ENCODE measurements at places on chromosomes 3 and 15.

- no peak for DNase-seq
Observed at GRCh38 chr15:68370768-68371151, 61.2 kb downstream of the ITGA11 start.

- no peak for DNase-seq
Observed at GRCh38 chr15:66008940-66009562, 139.8 kb downstream of the RAB11A start.

DNA sequence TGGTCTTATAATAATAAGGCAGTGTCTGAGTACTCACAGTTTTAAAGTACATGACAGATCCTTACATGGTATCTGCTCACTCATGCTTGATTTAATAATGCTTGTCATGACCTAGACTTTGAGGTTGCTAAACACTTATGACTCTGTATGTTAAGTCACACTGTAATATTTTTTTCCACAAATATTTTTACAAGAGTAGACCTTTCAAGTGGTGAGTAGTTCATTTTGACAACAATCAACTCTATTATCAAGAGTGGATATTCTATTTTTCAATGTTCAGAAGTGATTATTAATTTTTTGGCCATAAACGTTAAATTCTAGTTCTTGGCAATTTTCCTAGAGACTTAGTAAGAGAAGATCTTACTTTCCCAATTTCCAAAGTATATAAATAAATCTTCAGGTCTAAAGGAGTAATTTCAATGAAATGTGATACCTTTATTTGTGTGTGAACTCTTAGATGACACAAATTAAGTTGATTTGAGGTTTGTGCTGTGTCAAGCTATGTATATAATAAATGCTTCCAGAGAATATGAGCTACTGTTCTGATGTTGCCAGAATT lies 104.5 kb downstream of the NLGN1 start:
- no peak for DNase-seq

GRCh38 chr3:127758013-127758412 lies 64.3 kb downstream of the MGLL start:
- no peak for DNase-seq

DNA sequence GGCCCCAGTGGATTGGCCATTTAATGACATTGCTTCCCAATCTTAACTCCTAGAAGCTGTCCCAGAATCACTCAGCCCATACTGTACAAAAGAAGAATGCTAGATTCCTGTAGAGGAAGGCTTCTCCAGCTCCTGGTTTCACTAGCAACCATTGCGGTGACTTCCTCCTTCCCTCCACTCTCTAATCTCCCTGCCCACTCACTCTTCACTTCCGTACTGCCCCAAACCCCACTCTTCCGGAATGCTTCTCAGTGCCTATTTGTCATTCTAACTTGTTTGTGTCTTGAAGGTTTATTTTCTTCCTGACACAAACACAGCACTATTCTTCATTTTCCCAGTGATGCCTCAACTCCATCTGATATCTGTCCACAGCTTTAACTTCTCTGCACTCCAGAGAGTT lies 97.1 kb upstream of the SPATA16 start:
- DNase-seq: no peak

All from stimulated activated CD8-positive, alpha-beta memory T cell treated with anti-CD3 and anti-CD28 coated beads, Interleukin-4, amount 100 ng/mL, for 1 hour (primary cell).